ENCODE measurements at places on chromosomes 13 and 19. TPM values are rescaled to one million over a fixed set of nuclear protein-coding genes. Genes with fewer than 3 reads are reported as not detected.

Gene CRX
- total RNA-seq = not detected

Gene ZNF224
- total RNA-seq = 10.1 TPM

Gene SHD
- total RNA-seq = not detected

Gene ZSCAN1
- not detected for total RNA-seq

Gene CYSLTR2
- total RNA-seq = not detected

All from A549 treated with GW870086 at 1 μM for 4 hours (cell line).